ENCODE measurements at places on chromosomes 2 and 18.

GRCh38 chr18:37854396-37854795 lies 288.8 kb upstream of the CELF4 start:
- DNase-seq, result no peak

DNA sequence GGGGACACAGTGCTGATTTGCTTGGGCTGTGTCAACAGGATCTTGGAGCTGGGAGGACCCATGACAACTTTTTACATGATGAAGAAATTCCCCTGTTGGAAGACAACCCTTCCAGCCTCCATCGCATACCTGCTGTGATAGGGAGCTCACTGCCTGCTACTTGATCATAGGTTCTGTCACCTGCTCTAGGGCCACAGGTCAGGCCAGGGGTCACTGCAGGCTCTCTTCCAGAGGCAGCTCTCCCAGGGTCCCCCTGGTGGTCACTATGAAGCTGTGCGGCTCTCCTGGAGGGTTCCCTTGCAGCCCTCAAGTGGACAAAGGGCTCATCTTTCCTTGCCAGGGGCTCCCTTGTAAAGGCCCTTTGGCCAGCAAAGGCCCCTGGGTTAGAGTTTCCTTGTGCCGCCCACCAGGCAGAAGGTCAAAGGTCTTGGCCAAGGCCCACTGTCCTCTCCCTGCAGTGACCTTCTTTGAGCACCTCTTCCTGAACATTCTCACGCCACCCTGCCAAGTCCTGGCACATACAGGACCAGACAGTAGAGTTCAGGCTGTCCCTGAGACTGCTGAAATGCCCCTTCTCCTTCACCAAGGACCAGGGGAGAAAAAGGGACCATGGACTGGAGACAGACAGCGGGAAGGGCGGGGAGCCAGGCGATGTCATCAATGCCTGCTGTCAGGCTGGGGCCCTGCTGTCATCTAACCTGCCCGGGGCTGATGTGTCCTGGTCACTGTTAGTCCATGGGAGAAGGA lies 345.1 kb downstream of the DYSF start:
- DNase-seq, result no peak

- peak; percentile 87 for DNase-seq
Measured at GRCh38 chr2:213119061-213119809, 32.2 kb downstream of the IKZF2 start.

DNA sequence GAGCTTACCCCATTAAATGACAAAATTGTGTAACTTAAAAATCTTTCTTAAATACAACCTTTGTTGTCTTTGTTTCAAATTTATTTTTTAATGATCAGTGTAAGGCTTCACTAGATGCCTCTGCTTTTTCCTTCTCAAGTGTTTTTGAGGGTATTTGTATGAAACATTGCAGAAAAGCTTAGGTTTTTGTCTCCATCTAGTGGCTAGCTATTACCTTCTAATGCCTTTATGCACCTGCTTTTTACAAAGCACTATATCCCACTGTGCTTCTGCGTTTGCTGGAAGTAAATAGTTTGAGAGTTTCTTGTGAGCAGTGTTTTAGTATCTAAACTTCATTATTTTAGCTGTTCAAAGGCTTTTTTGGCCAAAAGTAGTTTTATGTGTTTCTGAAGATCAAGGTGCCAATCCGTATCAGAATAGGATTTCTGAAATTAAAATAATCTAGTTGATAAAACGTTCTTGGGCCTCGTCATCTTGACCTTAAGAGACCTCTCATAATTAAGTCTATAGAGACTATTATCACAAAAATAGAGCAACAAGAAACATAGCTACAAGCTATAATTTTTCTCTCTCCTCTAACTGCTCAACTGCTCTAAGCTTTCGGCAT lies 47.0 kb downstream of the IWS1 start:
- peak; percentile 50 for DNase-seq

GRCh38 chr18:9091066-9091476 lies 11.4 kb upstream of the NDUFV2 start:
- DNase-seq, result no peak

- no peak for DNase-seq
Measured at GRCh38 chr2:224155371-224155770, 116.3 kb upstream of the SERPINE2 start.

DNA sequence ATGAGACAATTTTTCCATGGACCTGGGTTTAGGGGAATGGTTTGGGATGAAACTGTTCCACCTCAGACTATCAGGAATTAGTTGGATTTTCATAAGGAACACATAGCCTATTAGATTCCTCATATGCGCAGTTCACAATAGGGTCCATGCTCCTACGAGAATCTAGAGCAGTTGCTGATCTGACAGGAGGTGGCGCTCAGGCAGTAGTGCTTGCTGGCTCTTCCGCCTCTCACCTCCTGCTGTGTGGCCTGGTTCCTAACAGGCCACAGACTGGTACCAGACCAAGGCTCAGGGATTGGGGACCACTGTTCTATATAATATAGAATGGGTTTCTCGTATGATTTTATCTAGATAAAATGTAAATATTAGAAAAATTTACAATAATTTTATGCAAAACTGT lies 338.7 kb downstream of the CPS1 start:
- no peak for DNase-seq

DNA sequence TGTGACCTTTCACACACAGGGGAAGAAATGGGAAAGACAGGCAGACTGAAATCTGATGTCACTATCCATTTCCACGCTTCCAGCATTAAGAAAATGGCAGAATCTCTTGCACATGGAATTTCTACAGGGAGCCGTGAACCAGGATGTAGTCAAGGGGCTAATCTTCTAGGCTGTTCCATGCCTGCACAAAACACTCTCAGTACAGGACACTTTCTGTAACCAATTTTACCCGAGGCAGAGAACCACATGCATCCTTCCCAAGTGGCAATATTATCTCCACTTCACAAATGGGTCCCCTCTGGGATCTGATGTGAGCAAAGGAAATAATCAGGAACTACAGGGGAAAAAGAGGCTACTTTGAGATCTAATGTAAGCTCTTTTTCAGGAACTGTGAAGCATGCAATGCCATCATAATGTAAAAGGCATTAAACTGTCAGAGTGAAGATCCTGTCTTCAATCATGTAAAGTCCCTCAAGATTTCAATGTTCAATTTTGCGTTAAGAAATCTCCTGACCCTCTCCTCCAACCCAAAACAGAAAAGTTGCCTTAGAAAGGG lies 236.9 kb downstream of the RBM43 start:
- no peak for DNase-seq

DNA sequence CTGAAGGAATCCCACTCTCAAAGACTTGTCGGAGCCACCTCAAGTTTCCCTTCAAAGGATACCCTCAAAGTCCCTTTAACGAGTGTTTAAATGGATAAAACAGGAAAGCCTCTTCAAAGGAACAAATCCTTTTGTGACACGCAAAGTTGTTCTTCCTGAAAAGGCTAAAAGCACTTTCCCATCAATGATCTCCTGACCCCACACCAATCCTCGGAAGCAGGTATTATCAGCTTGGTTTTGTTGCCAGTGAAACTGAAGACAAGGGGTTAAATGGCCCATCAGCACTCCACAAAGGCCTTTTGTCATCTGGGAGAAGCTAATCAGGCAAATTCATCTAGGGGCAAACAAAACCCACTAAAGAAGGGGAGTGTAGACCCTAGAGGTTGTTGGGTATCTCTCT lies 418.0 kb upstream of the ID2 start:
- DNase-seq, result no peak

DNA sequence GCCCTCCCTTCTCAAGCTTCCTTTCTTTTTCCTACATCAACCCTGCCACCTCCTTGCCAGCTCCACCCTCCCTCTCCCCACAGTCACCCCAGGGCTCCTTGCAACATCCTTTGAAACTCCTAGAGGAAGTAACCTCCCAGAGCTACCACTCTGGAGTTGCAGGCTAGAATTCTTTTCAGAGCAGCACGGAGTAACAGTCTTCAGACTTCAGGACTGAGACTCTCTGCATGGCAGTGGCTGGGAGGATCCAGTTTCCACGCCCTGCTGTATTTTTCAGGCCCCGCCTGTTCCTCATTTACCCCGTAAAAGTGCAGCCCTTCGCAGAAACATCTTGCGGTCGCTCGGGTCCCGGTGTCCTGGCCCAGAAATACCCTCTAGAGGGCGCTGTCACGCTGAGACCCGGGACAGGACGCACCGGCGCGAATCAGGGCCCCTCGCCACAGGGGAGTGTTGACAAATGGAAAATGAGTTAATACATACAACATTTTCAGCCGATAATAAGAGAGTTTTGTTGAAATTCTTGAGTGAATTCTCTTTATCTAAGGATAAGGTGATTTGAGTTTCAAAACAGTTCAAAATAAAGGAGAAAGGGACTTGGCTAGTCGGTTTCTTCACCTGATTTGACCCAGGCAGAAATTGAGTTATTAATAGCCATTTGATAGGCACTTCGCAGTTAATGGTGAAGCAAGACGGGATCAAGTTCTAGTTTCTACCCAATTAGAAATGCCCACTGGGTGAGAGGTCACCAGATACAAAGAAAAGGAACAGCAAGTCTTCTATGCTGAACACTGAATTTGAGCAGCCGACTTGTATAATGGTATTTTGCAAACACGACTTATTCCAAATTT lies 18.5 kb upstream of the NTSR2 start:
- DNase-seq, result peak; percentile 81

DNA sequence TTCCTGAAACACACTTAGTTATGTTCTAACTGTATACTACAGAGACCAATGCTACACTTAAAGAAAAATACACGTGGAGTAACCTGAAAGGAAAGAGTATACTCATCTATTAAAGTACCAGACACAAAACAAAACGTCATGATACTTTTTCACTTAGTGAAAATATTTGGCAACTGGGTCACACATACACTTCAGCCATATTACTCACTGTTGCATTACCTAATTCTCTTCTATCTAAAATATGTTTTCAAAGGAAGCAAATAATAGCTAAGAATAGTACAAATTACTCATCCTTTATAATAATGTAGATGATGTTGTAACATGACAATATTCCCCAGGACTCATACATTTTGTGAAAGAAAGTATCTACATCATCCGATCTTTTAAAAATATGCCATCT lies 76.5 kb upstream of the EPB41L3 start:
- peak; percentile 4 for DNase-seq

- no peak for DNase-seq
Measured at GRCh38 chr2:233459426-233459825, 105.1 kb downstream of the DGKD start.

DNA sequence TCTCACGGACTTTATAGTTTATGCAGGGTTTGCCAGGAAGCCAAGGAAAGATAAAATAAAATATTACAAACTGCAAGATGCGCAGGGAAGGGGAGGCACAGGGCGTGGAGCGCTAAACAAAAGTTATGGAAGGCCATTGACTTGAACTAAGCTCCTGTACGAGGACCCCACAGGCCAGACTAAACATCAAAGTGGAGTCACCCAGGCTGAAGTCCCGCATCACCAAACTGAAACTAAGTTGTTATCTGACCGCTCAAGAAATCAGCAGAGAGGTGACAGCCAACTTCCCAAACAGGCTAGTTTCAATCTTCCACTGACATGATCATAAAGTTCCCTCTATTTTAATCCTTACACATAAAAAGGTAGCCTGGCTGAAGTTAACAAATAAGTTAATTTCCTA lies 90.5 kb upstream of the YWHAQ start:
- DNase-seq, result no peak

GRCh38 chr2:133760376-133760775 lies 192.1 kb upstream of the NCKAP5 start:
- no peak for DNase-seq

DNA sequence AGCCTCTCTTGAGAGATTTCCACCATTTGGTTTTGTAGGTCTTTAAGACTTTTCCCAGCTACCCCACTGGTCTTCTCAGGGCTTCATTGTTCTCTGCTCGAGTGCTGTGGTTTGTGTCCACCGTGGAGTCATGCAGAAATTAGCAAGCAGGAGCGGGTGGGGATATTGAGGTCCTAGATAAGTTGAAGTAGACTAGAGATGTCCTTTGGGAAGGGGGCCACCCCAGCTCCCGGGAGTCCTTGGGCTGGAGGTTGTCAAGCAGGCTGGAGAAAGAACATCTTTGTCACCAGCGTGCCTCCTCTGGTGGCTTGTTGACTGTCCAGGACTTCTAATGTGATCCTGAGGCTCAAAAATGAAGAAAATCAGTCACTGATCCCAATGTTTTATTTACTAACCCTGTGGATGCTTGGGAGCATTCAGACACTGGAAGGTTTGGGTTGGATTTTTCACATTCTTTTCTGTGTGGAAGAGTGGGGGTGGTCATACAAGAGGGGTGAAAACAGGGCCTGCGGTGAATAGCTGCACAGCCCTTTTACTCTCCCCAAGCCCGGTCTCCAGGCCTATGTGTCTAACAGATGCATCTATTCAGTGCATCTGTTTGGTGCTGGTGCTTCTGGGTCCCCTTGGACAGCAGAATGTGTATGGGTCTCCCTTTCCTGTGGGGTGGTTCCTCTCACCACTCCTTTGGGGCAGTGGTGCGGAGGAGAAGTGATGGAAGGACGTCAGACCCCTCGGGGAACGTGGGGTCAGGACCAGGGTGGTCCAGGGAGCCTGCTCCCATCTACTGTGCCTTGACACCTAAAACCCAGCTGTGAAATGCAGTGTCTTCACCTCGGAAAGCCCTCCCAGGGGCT lies 208.1 kb downstream of the KLHL29 start:
- no peak for DNase-seq

GRCh38 chr2:201205515-201205849 lies 22.5 kb downstream of the CASP10 start:
- no peak for DNase-seq

DNA sequence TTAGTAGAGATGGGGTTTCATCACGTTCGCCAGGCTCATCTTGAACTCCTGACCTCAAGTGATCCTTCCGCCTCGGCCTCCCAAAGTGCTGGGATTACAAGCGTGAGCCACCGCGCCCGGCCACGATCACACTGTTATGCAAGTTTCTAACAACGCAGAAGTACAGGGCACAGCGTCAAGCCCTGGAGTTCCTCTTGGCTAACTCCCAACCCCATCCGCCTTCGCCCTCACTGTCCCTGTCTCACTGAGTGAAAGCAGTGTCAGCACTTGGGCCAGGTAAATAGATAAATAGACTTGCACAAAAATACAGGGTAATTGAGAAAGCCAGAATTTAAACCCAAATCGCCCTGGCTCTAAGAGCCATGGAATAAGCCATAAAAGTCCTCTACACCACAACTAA lies 111.7 kb downstream of the ACVR1 start:
- no peak for DNase-seq

GRCh38 chr2:108320326-108320922 lies 31.7 kb downstream of the SULT1C2 start:
- no peak for DNase-seq

DNA sequence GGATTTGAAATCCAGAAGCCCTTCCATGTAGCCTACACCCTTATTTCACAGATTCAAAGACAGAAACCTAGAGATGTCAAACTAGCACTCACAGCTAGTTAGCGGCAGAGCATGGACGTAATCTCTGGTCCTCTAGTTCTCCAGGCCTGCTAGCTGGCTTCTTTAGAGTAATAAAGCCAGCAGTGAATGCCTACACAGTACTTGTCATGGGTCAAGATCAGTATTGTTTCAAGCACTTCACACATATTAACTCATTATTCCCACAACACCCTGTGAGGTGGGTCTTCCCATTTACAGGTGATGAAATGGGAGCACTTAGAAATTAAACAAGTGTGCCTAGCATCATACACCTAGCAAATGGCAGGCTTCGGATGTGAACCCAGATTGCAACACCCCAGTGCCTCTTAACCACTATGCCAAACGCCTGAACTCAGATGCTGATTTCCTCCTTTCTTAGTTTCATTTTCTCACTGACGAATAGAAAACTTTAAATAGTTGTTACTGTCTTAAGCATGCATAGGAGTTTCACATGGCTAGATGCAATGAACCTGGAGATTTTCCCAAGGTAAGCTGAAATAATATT lies 14.5 kb upstream of the ZBTB14 start:
- no peak for DNase-seq

GRCh38 chr2:53751728-53752127 lies 15.9 kb upstream of the CHAC2 start:
- DNase-seq, result no peak
